ENCODE measurements at places on chromosomes 5 and 9.

DNA sequence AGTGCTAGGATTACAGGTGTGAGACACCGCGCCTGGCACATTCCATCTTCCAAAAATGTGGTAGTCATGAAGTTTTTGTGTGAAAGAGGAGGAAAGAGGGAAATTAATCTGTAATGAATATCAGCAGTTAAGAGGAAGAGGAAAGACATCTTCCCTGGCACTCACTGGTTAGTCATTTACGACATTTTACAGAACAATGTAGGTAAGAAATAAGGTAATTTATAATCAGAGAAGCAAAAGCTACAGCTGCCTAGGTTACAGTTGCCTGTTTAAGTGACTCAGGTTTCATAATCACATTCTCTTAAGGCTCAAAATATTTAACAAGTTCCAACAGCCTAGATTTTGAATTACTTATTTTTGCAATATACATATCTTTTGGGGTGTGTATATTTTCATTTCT is 26.9 kb downstream of the CNOT6 start:
- no peak for DNase-seq

- DNase-seq, result no peak
These were observed 1360.8 kb upstream of the CDH9 start for GRCh38 chr5:28399211-28399610.

DNA sequence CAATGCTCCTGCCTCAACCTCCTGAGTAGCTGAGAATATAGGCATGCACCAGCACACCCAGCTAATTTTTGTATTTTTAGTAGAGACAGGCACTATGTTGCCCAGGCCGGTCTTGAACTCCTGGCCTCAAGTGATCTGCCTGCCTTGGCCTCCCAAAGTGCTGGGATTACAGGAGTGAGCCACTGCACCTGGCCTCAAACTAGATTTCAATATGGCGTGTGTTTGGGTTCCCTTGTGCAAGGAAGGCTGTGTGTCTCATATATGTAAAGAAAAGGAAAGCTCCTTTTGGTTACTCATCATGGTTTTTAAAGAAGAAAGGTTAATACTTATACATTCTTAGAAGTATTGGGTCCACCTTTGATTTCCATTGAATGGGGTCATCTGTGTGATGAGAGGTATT is 70.7 kb downstream of the ANKRD33B start:
- DNase-seq, result no peak

GRCh38 chr5:91212714-91213092 is 170.4 kb downstream of the ARRDC3 start:
- no peak for DNase-seq

GRCh38 chr5:120942596-120943350 is 478.7 kb downstream of the PRR16 start:
- no peak for DNase-seq
